ENCODE measurements at places on chromosomes 6 and 20.

DNA sequence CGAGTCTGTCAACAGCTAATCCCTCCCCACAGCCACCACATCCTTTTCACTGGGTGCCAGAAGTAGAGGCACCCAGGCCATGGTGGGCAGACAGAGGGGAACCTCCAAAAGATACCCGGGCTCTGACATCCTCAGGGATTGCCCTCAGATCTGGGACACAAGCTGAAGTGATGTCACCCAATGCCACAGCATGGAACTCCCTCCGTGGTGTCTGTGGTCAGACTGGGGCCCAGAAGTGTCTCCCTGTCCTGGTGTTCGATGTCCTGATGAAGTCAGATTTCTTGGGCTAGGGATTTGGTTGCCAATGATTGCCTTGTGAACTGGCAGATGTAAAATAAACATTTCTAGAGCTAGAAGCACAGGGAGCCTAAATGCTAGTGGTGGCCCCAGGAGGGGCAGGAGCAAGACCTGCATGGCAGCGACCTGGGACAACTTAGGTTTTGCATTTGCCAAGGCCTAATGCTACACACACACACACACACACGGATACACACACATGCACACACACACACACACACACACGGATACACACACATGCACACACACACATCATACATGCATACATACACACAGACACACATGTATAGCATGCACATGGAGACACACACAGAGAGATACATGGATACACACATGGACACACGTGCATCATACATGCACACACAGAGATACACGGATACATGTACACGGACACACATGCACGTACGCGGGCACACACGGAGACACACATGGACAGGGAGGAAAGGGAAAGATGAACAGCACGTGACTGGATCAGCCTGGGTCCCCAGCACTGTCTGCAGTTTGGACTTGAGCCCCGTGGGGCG lies 221.0 kb downstream of the NFATC2 start:
- no peak for DNase-seq

DNA sequence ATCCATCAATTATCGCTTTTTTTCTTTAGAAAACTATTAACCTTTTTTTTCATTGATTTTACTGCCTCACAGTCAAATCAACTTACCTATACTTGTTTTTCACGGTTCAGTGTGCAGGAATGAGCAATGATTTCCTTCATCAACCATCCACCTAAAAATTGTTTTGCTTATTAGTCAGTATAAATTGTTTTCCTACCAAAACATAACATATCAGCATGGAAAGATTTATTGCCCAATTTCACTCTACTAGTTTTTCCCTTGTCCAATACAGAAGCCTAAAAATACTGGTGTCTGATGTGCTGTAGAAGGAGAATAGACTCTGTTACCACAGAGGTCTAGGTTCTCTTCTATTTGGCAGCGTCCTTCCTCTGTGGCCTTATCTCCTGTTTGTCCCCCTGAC lies 558.2 kb upstream of the CITED2 start:
- DNase-seq, result no peak

DNA sequence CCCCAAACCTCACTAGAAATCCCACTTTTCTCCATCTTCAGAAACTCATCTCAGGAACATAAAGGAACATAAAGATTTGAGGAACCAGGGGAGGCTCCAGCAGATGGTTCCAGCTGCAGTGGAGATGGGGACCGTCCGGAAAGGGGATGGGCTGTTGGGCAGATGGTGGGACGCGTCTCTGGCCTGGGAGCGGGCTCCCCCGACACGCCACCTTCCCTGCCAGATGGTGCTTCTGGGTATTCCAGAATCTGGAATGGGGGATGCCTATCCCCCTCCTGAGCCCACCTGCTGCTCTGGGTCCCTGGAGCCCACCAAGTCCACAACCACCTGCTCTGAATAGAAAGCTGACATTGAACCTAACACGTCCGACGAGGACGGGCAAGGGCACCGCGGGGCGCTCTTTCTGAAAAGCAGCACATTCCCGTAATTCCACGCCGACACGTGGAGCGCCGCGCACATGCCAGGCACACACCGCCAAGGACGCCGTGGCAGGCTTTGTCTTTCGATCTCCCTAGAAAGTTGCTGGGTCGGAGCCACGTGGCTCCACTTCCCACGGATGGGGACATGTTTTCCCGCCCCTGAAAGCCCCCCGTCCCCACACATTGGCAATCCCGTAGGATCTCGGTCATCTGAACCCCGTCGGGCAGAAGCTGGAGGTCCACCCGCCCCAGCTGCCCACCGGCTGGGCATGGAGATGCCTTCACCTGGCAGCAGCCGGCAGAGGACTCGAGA lies 27.3 kb downstream of the SLC2A4RG start:
- no peak for DNase-seq

- no peak for DNase-seq
These were observed 67.6 kb downstream of the BLOC1S5 start for GRCh38 chr6:7996538-7997111.

GRCh38 chr20:237489-237888 lies 10.4 kb downstream of the DEFB129 start:
- peak; percentile 14 for DNase-seq

GRCh38 chr6:111696814-111697213 lies 91.1 kb upstream of the TRAF3IP2 start:
- DNase-seq, result no peak
